ENCODE measurements at places on chromosomes 2 and 18. TPM values are rescaled to one million over a fixed set of nuclear protein-coding genes. Genes with fewer than 3 reads are reported as not detected.

Gene ZAP70
- 235 TPM for total RNA-seq

Gene ORC4
- 35.9 TPM for total RNA-seq

Gene ICA1L
- 6.2 TPM for total RNA-seq

Gene HJURP
- 77.3 TPM for total RNA-seq

Gene CYS1
- total RNA-seq: not detected

Gene RNU2-63P
- total RNA-seq: 43.6 TPM

Gene UGT1A8
- total RNA-seq: not detected

DNA sequence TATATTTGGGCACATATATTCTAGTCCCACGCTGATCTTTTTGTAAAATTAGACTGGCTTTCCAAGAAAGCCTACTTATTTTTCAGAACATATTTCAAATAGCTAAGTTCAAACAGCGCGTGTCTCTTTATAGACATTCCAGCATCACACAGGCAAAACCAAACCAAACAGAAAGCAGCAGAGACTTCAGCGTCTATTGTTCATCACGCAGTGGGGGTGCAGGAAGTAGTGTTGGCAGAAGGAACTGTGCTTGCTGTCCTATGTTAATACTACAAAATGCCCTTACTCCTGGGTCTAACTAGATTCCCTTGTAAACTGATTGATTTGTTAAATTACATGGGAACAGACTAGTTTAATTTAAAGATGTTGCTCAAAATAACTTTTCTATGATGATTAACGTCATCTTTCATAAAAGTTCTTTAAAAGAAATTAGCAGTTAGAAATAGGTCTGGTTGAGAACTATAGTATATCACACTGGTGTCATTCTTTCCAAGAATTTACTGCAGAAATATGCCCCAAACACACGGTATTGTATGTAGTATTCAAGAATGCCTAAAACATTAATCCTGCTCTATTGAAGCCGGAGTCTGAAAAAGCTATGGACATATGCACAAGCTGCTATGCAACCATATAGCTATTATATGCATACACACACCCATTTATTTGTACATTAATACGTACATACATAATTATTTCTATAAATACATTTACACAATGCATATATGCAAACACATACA lies 436.3 kb downstream of the CBLN2 start:
- no peak for DNase-seq

DNA sequence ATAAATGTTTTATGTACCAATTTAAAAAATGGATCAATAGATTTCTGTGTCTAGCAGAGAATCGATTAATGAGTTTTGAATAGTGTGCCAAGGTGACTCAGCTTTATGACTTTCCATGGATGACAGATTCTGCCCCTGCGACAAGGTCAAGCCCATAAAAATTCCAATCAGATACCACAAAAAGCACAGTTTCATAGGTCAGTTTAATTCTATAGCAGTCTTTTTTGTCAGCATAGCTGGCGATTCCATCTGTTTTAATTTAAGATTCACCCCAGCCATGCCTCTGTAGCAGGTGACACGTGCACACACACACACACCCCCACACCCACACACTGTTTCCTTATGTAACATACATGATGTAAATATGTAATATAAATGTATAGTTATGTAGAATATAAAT lies 28.9 kb downstream of the RAB31 start:
- no peak for DNase-seq

- DNase-seq: no peak
These were observed 51.7 kb downstream of the MCFD2 start for GRCh38 chr2:46863882-46864281.

GRCh38 chr18:52700816-52701215 lies 360.8 kb downstream of the DCC start:
- no peak for DNase-seq

- peak; percentile 53 for DNase-seq
These were observed 46.6 kb downstream of the HS6ST1 start for GRCh38 chr2:128271911-128272600.

- DNase-seq: no peak
These were observed 141.6 kb downstream of the SRBD1 start for GRCh38 chr2:45469314-45470099.

- DNase-seq: no peak
These were observed 862.6 kb downstream of the BCL11A start for GRCh38 chr2:59690849-59691248.

DNA sequence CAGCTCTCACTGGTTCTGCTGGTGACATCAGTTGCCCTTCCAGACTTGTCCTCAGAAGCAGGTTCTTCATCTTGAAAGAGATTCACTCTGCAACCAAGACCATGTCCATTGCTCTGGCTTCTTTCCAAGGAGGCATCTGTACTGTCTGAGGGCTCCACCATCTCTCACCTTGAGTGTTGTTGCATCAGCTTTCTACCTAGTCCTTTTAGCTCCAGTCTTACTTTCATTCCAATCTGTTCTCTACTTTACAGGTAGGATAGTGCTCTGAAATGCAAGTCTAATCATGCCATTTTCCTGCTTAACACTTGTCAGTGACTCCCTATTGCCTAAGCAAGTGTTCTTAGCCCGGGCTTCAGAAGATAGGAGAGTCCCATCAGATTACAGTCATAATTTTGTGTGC lies 117.7 kb downstream of the EN1 start:
- no peak for DNase-seq

DNA sequence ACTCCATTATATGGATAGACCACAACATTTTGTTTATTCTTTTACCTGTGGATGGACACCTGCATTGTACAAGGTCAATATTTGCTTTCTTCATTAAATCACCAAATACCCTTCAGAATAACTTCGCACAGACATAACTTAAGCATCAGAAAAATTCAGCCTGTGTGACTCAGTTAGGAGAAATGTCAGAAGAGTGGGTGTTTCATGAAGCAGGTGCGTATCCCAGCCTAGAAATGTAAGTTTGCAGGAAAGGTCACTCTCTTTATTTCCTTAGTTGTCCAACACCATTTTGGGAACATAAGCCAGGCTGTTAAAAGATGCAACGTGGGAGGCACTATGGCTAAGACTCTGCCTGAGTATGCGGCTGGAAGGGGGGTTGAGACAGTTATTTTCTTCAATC lies 48.6 kb upstream of the FHL2 start:
- DNase-seq: no peak

All from activated naive CD4-positive, alpha-beta T cell treated with anti-CD3 and anti-CD28 coated beads, Interleukin-2, amount 50 U/mL, for 72 hours (primary cell).